Stimulated activated CD4-positive, alpha-beta T cell treated with anti-CD3 and anti-CD28 coated beads, Interleukin-1b, Interleukin-23, amount 100 ng/mL, for 1 hour (primary cell): ENCODE measurements at places on chromosomes 2 and 18.

DNA sequence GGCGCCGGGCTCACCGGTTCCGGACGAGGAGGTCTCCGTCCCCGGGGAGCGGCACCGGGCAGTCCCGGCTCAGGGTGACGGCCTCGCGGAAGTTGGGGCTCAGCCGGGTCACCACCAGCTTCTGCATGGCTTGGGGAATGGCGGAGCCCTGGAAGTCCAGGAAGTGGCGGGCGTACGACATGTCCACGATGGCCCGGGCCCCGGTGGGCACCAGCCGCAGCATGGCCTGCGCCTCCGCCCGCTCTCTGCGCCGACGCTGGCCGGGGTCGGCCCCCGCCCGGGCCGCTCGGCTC, 157 bp downstream of the PTGR3 start:
- no peak for DNase-seq

DNA sequence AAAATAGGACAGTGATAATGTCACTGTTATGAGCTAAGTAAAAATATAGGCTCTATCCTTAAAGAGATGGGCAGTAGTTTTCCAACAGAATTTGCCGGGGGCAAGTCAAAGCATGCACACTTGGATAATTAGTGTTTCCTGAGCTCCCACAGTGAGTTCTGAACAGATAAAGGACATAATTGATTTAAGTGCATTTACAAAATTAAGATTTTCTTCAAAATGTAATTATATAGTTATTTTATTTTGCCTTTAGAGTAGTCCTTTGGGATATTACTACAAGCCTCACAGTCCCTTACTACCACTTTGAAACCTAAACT, 107.6 kb downstream of the RAPGEF4 start:
- DNase-seq = no peak

DNA sequence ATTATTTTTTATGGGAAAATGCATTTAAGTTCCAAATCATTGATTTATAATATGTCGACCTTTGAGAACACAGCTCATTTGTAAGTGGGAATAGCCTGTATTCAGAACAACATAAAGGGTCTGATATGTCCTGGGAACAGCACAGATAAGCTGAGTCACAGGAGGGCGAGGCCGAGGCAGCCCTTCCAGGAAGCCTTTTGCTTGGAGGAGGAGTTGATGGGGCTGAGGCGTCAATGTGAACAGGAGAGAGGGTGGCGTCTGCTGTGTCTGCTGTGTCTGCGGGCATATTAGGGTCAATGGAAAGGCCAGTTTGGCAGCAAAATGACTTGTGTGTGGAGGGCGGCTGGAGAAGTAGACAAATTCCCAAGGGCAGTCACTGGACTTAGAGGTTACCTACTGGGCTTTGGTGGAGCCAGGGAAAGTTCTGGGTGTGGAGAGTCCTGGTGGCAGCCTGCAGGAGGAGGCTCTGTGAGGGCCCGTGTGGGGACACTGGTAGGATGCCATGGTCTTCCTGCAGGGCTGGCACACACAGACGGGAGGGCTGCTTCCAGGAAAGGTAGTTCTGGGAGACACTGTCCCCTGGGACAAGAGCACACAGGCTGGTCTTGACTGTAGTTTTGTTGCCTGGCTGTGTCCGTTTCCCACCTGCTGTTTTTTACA, 128.1 kb downstream of the GLI2 start:
- no peak for DNase-seq

DNA sequence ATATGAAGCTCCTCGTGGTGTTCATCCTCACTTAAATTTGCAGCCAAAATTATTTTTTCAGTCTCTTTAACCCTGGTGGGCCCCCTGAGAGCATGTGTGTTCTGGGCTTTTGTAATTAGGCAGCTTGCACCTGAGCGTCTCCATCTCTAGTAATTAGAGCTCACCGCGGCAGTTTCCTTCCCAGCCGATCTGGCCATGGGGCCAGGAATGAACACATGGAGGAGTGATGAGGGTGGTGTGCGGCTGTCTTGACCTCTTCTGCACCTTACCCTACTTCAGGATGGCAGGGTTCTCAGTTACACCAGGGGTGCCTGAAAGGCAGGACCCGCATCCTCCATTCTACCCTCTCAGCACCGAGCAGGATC, 98.5 kb downstream of the AFF3 start:
- DNase-seq = no peak

DNA sequence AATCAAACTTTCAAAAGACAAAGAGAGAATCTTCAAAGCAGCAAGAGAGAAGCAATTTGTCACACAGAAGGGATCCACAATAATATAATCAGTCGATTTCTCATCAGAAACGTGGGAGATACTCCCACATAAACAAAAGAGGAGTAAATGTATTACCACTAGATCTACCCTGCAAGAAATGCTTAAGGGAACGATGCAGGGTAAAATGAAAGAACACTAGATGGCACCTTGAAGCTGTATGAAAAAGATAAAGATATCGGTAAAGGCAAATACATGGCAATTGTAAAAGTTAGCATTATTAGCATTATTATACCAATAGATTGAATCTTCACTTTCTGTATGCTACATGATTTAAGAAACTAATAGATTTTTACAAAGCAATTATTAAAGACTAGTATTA, 677.0 kb downstream of the SUCLG1 start:
- DNase-seq = no peak

DNA sequence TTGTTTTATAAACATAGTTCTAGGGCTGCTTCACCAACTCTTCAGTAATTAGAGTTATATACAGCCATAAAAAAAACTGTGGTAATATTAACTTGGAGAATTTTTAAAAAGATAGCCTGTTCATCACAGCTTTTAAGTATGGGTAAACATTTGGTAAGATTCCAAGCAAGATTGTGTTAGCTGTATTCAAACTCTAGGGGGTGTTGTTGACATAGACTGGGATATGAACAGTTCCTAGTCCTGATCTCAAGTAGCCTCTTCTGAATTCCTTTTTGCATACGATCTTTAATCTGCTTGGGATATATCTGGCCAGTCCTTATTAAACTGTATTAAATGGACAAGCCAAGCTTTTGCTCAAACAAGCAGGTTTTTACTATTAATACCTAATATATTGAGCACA, 13.4 kb downstream of the NOP58 start:
- DNase-seq = no peak

- no peak for DNase-seq
These were observed 49.4 kb downstream of the PDE1A start for GRCh38 chr2:182377467-182377866.

- no peak for DNase-seq
These were observed 1391.1 kb downstream of the SUCLG1 start for GRCh38 chr2:83067947-83068346.

DNA sequence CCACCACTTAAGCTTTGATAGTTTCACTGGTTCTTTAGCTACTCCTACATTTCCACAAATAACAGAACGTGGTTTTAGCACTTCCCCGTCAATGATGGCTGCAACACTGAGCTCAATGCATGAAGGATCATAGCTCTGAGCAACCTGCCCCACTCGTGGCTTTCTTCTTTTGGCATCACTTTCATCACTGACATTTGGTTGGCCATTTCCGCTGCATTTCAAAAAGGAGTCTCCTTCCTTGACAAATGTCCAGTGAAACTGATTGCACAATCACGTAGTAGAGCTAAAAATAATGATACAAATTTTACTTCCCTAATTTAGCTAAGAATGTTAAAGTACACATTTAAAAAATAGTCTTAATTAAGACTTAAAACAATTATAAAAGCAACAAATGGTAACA, 205.2 kb upstream of the HDAC4 start:
- DNase-seq = no peak

DNA sequence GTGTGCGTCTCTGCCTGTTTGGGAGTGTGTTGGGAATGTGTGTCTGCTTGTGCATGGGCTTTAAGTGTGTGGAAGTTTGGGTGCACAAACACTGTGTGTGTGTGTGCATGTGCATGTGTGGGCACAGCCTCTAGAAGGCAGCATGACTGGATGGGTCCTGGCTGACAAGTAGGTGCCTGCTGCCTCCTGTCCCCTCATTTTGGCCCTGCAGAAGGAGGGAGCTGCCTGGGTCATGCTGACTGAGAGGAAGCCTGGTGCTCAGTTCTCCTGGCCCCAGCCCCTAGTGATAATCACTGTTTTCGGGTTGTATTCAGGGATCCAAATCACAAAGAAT, 34.1 kb downstream of the GLI2 start:
- no peak for DNase-seq
